H9 (cell line): ENCODE measurements at places on chromosomes 1 and 21. TPM values are rescaled to one million over a fixed set of nuclear protein-coding genes. Genes with fewer than 3 reads are reported as not detected.

GJA4 gene
- 1.4 and 2.1 TPM in 2 replicates for total RNA-seq

TIE1 gene
- 0.64 and 1.2 TPM in 2 replicates for total RNA-seq

DNA sequence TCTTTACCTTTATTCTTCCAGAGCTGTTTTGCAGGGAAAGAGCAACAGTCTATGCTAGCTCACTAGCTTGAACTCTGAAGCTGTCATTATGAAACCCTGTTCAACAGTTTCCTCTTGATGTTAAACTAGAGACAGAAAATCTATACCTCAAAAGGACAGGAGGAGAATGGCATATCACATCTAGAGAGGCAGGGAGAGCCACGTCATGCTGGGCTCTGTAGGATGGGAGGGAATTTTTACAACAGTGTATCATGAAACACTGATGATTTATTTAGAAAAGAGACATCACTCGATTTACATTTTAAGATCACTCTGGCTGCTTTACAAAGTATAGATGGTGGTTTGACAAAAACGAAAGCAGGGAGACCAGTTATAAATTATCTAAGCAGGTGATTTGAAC is 224.9 kb upstream of the COA6 start:
- DNase-seq = no peak

DNA sequence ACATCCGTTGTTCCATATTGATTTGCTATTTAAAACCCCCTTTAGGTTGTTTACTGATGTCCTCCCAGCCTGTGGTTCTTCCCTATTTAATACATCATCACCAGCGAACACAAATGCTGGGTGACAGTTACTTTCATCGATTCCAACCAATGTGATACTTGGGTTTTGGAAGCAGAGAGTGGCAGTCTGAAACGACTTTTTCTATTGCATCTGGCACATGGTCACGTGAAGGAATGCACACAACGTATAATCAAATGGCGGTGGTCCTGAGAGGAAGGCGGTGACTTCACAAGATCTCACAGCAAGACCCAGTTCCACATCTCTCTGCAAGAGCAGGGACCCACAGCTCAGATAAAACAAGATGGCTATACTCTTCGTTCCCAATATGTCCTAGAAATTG is 213.9 kb downstream of the DSCAM start:
- DNase-seq = no peak

GRCh38 chr1:228770779-228771223 is 35.5 kb downstream of the RHOU start:
- DNase-seq = no peak

- DNase-seq = no peak
Observed at GRCh38 chr1:21605964-21606705, 63.0 kb downstream of the RAP1GAP start.

DNA sequence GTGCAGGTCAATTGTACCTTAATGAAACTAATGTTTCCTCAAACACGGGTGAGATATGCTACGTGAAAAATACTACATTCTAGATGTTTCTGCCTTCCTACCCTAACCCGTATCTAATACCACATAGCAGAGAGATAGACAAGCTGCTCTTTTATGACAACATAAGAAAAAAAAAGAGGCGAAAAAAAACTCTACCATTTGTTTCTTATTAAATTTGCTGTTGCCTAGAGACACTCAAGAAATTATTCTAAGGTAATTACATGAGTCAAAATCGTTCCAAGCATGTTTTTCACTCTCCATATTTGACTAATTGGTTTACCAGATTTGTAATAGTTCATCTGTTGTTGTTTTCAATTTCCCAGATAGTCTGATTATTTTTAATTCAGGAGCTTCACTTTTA is 27.4 kb downstream of the PALMD start:
- no peak for DNase-seq
